ENCODE measurements at places on chromosomes 6 and 20.

- DNase-seq: no peak
Observed at GRCh38 chr20:2261629-2262028, 34.2 kb upstream of the TGM3 start.

GRCh38 chr6:132011582-132011981 is 60.4 kb upstream of the CCN2 start:
- no peak for DNase-seq

DNA sequence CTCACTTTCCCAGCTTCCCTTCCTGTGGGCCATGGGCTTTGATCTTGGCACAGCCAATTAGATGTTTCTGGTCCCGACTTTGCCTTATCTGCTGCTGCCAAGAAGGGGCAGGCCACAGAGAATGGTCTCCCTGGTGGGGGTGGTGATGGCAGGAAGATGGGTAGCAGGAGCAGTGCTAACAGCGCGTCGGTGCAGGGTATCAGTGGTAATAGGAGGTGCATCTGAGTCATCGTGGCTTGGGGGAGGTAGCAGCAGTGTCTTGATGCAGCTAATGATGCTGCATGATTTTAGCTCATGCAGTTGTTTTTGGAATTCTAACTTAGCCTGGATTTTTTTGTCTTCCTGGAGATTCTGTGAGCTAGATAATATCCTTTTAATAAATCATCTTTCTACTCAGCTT is 18.9 kb upstream of the MAS1 start:
- no peak for DNase-seq

DNA sequence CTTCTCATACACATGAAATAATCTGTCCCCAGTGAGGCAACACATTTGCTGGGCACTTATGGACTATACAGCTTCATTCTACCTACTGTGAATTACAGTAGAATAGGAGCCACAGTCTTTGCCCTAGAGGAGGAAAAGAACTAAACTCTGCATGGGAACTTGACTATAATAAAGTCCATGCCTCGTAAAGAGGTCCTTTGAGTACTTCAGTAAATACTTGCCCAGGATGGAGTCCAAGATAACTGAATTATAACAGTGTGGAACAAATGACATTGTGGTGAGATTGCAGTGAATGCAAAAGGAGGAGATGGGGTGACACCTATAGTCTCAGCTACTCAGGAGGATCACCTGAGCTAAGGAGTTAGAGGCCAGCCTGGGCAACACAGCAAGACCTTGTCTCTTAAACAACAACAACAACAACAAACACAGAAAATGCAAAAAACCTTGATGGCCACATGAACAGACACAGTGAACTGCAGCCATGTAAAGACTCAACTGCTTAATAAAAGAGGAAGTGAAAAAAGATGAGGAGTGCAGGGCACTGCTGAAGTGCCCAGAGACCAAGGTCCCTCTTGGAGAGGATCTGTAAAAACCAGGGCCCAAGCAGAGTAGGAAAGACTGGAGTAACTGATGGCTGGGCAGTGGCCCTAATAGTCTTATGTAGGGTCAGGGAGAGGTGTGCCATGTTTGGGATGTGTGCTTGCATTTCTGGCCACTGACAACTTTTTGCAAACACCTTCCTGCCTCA is 3.7 kb downstream of the MRPS18A start:
- DNase-seq: peak; percentile 36

DNA sequence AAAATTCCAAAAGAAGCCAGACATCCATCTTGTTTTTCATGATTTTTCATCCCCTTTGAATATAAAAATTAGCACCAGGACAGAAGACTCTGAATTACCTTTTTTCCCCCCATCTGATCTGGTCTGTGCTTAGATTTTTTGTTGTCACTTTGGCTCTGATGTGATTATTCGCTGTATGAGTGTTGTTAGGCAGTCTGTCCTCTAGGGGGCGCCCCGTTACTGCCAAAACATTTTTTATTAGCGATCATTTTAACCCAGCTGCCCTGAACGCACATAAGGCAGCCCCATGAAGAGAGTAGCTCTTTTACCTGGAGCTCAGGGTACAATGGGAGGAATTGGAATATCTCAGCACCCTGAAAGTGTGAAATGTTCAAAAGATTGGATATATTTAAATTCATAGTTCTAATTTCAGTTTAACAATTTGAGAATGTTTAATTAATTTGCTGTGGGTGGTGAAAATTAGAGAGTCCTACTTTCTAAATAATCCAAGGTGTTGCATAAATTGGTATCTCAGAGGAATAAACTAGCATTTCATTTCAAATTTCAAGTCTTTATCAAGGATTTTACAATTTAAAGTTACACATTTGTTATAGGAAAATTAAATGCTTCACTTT is 60.8 kb downstream of the PRPH2 start:
- DNase-seq: peak; percentile 78

- peak; percentile 23 for DNase-seq
Observed at GRCh38 chr6:73747289-73747688, 51.3 kb downstream of the CD109 start.

GRCh38 chr20:8216375-8217200 is 84.5 kb downstream of the PLCB1 start:
- DNase-seq: no peak

DNA sequence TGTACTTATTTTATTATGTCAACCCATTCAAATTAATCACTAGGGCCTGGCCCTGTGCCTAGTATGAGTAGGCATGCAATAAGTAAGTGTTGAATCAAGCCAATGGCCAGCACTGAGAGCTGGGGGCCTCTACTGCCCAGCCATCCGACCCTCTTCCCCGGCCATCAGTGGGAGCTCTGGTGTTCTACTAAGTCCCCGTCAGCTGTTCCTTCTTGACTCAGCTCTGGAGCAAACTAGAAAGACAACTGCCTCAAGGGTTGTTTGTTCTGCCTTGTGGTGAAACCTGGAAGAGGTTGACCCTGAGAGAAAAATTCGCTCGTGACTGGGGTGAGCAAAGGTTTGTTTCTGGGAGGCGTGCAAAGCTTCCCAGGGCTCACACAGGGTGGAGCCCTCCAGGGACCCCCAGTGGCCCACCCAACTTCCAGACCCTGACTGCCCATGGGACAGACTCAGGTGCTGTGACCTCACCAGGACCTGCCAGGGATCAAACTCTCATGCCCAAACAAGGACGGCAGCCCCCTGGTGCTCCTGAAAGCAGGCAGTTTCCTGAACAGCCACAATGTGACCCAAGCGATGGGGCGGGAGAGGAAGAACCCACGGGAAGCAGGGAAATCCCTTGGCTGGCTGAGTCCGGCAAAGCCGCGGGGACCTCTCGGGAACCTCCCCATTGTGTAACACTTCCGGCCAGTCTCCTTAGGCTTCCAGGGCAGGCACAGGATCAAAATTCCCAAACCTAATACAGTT is 50.4 kb downstream of the BANF2 start:
- DNase-seq: no peak

GRCh38 chr6:116218866-116219265 is 35.0 kb downstream of the TSPYL4 start:
- no peak for DNase-seq

- no peak for DNase-seq
Observed at GRCh38 chr20:58587467-58587866, 63.6 kb upstream of the STX16 start.

- no peak for DNase-seq
Observed at GRCh38 chr20:17612287-17612991, 42.6 kb downstream of the DSTN start.

GRCh38 chr6:84582997-84583396 is 181.4 kb downstream of the TBX18 start:
- no peak for DNase-seq

- no peak for DNase-seq
Observed at GRCh38 chr6:43848671-43849391, 78.8 kb downstream of the VEGFA start.

GRCh38 chr20:38205001-38205400 is 39.9 kb upstream of the TGM2 start:
- no peak for DNase-seq
